ENCODE measurements at places on chromosomes 1 and 21. TPM values are rescaled to one million over a fixed set of nuclear protein-coding genes. Genes with fewer than 3 reads are reported as not detected.

- no peak overlapping the region for H3K27ac ChIP-seq
- H3K36me3 ChIP-seq, result no peaks in the 10 kb centered on the region
- no peak for DNase-seq
Measured at GRCh38 chr1:82445827-82446226, 645.1 kb downstream of the ADGRL2 start.

DNA sequence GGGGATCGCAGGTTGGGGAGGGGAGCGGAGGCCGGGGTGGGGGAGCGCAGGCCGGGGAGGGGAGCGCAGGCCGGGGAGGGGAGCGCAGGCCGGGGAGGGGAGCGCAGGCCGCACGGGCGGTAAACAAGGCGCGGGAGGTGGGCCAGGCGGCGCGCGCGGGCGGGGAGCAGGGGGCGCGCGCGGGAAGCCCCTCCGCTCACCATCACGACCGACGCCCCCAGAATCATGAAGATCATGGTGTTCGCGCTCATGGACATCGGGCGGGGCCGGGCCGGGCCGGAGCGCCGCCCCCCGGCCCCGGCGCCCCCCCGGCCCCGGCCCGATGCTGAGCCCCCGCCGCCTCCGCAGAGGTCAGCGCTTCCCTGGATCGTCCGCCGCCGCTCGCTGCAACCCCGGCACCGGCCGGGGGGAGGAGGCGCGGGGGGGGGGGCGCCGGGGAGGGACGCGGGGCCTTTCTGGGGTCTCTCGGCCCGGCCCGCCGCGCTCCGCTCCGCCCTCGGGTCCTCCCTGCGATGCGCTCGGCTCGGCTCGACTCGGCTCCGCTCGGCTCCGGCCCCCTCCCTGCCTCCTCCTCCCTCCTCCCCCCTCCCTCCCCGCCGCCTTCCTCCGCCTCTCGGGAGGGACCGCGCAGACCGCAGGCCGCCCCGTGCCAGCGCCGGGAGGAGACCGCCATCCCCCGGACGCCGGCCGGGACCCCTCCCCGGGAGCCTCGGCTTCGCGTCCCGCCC, at the start of gene TMEM240:
Gene TMEM240 (minus strand): TSS at position 535 of the 728 bp plus-strand sequence. CDS start 278 bp downstream, at position 257.
- peak within 1 kb of the TSS; percentile 43 for H3K4me3 ChIP-seq
- peak; percentile 61 for DNase-seq
- peaks cover 2% of the 10 kb centered on the region for H3K36me3 ChIP-seq
- H3K4me1 ChIP-seq, result no peaks in the 10 kb centered on the region

GRCh38 chr21:41559658-41560631, 52.0 kb upstream of the TMPRSS2 start:
- H3K27ac ChIP-seq, result no peak overlapping the region
- H3K27me3 ChIP-seq, result peaks cover 33% of the 10 kb centered on the region
- peak overlapping the region; percentile 25 for H3K4me3 ChIP-seq
- peak; percentile 35 for DNase-seq
- H3K4me1 ChIP-seq, result peaks cover 13% of the 10 kb centered on the region

DISP1 gene
- 3.3 TPM for total RNA-seq

SLAMF8 gene
- total RNA-seq, result 0.53 TPM

GRCh38 chr1:39973503-39974135, 18.7 kb downstream of the MFSD2A start:
- peaks cover 7% of the 10 kb centered on the region for H3K4me1 ChIP-seq
- H3K27ac ChIP-seq, result peak overlapping the region; percentile 1
- no peak overlapping the region for H3K4me3 ChIP-seq
- DNase-seq, result peak; percentile 76

- H3K4me3 ChIP-seq, result no peak overlapping the region
- no peak for DNase-seq
- H3K27ac ChIP-seq, result no peak overlapping the region
- no peaks in the 10 kb centered on the region for H3K36me3 ChIP-seq
- H3K27me3 ChIP-seq, result peaks cover 9% of the 10 kb centered on the region
Measured at GRCh38 chr1:183247066-183247465, 61.0 kb downstream of the LAMC2 start.

DNA sequence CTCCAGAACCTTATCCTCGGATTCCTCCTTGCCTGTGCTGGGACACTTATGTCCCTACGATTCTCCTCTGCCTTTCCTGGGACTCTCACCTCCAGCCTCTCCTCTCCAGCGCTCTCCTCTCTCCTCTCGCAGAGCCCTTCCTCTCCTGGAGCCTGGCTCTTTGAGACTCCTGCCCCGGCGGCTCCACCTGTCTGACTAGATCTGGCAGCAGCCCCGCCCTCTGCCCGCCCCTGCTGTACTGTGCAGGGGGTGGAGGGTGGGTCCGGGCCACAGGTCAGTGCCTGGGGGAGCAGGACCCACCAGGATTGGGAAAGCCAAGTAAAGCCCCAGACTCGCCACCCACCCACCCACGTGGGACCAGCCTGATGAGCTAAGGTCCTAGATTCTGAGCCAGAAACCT, 1.6 kb downstream of the ELOVL1 start:
- H3K27me3 ChIP-seq, result no peaks in the 10 kb centered on the region
- peak overlapping the region; percentile 62 for H3K27ac ChIP-seq
- no peak for DNase-seq
- H3K36me3 ChIP-seq, result peaks cover 14% of the 10 kb centered on the region
- peaks cover 59% of the 10 kb centered on the region for H3K4me1 ChIP-seq

C1orf141 gene
- 0.25 TPM for total RNA-seq

NUP210L gene
- total RNA-seq, result 0.07 TPM

GRCh38 chr1:2830761-2831425, 29.4 kb upstream of the TTC34 start:
- H3K27ac ChIP-seq, result no peak overlapping the region
- DNase-seq, result no peak

RAB42 gene
- 0.17 TPM for total RNA-seq

DNA sequence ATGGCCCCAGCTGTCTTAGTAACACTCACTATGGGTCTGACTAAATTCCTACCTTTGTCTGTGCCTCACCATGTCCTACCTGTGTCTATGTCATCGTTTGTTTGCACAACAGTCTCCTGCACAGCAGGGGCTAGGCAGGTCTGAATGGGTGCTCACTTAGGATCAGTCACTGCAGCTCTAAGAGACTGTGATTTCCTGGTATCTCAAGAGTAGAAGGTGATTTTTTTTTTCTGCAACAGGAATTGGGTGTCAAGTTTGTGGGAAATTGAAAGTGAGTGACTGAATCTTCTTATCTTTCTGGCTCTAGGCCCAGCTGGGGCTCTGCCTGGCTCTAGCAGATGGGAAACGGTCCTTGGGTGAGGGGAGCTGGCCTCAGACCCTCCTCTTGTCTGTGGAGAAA, 46.4 kb upstream of the TRABD2B start:
- no peak overlapping the region for H3K27ac ChIP-seq
- DNase-seq, result no peak
- H3K4me3 ChIP-seq, result no peak overlapping the region
- peaks cover 7% of the 10 kb centered on the region for H3K27me3 ChIP-seq

DNA sequence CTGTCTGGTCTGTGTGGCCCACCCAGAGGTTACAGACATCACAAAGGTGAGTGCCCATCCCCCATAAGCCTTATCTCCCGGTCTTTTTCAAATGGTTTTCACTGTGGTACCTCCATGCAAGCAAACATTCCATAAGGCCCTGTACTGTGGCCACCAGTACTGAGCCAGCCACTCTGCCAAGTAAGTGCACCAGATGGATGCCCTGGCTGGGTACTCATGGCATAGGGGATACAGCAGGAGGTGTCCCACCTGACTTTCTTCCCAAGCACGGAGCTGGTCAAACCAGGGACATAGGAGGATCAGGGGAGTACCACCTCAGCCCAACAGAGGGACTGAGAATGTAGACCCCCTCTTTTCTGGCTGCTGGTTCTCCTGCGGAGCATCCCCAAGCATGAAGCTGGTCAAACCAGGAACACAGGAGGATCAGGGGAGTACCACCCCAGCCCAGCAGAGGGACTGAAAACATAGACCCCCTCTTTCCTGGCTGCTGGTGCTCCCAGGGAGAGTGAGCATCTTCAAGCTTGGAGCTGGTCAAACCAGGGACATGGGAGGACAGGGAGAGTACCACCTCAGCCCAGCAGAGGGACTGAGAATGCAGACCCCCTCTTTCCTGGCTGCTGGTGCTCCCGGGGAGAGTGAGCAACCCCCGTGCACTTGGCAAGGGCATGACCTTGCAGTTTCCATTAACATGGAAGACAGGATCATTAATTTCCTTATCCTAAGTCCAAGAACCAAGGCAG, 81.8 kb upstream of the KLHDC7A start:
- H3K4me3 ChIP-seq, result no peak overlapping the region
- peaks cover 9% of the 10 kb centered on the region for H3K27me3 ChIP-seq
- DNase-seq, result no peak
- H3K4me1 ChIP-seq, result no peaks in the 10 kb centered on the region

DNA sequence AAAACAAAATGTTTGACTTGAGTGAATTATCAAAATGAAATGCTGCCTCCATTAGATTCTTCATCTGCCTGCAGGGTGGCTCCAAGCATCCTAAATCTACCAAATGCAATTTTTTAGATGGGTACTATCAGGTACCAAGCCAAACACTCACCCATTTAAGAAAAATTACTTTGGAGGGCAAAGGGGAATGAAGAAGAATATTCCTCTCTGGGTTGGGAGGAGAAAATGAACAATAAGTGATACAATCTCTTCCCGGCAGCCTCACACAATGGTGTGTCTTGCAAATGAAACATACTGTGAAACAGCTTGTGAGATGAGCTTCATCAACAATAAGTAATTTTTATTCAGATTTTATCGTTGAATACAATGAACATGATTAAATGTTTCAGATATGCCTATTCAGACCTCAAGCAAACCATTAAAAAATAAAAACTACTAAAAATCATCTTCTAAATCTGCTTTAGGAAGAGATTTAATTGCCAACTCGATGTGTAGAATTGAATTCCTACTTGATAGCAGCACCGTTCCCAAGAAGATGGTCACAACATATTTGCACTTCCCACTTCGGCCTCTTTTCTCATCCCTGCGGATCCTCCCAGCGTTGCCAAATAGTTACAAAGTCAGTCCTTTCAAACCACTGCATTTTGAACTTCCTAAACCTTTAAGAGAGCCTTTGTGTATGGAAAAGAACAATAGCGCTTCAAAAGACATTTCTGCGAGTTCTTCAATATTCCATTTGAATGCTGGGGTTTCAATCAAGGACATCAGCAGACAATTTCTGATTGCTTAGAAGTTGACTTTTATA, 2.7 kb downstream of the DAB1 start:
- H3K27ac ChIP-seq, result no peak overlapping the region
- H3K27me3 ChIP-seq, result peaks cover 59% of the 10 kb centered on the region
- H3K36me3 ChIP-seq, result no peaks in the 10 kb centered on the region
- DNase-seq, result no peak
- H3K4me3 ChIP-seq, result no peak overlapping the region
- H3K4me1 ChIP-seq, result no peaks in the 10 kb centered on the region

CA6 gene
- 1.6 TPM for total RNA-seq

DNA sequence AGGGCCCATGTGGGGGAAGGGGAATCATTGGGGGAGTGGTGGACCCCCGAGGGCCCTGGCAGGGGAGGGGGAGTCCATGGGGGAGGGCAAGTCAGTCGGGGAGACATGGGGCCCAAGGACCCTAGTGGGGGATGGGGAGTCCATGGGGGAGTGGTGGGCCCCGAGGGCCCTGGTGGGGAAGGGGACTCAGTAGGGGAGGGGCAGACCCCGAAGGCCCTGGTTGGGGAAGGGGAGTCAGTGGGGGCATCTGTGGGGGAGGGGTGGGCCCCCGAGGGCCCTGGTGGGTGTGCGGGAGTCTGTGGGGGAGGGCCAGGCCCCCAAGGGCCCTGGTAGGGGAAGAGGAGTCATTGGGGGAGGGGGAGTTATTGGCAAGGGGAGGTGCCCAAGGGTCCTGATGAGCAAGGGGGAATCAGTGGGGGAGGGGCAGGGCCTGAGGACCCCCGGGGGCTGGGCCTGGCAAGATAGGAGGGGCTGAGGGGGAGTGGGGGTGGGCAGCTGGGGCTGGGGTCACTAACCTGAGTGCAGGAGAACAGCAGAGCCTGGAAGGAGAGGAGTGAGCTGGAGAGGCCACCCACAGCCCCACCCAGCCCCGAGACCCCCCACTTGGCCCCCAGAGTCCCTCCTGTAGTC, 2.1 kb downstream of the MXRA8 start:
- H3K4me3 ChIP-seq, result no peak overlapping the region
- peaks cover 12% of the 10 kb centered on the region for H3K27me3 ChIP-seq
- H3K4me1 ChIP-seq, result peaks cover 14% of the 10 kb centered on the region
- no peak for DNase-seq
- H3K27ac ChIP-seq, result no peak overlapping the region
- no peaks in the 10 kb centered on the region for H3K36me3 ChIP-seq

- no peaks in the 10 kb centered on the region for H3K4me1 ChIP-seq
- no peak overlapping the region for H3K4me3 ChIP-seq
- no peaks in the 10 kb centered on the region for H3K36me3 ChIP-seq
- H3K27ac ChIP-seq, result no peak overlapping the region
- H3K27me3 ChIP-seq, result no peaks in the 10 kb centered on the region
Measured at GRCh38 chr1:60041783-60042182, 31.8 kb downstream of the C1orf87 start.
